Stimulated activated CD4-positive, alpha-beta T cell treated with anti-CD3 and anti-CD28 coated beads, TNF-alpha, amount 100 ng/mL, for 24 hours (primary cell): ENCODE measurements at places on chromosomes 5 and 9.

- DNase-seq, result no peak
Observed at GRCh38 chr5:67855523-67855922, 360.0 kb upstream of the PIK3R1 start.

DNA sequence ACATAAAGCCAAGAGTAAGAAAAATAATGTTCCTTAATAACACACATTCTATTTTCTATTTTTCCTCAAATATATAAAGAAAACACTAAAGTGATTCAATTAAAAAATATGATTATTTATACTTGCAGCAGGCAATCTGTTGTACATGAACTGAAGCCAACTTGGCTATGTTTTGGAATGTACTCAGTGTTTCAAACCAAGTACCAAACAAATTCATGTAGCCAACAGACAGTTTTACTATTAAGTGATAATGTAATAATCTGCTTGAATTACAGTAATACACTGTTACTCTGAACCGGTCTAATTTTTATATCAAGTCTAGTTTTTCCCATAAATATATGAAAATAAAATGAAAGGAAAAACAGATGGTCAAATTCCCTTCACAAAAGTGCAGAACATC lies 58.0 kb downstream of the CEP120 start:
- no peak for DNase-seq

GRCh38 chr9:137276473-137277328 lies 825 bp upstream of the TOR4A start:
- no peak for DNase-seq

- DNase-seq, result no peak
Observed at GRCh38 chr9:75990576-75991304, 100.3 kb downstream of the PCSK5 start.

- no peak for DNase-seq
Observed at GRCh38 chr9:116151199-116151598, 2.4 kb upstream of the PAPPA start.

DNA sequence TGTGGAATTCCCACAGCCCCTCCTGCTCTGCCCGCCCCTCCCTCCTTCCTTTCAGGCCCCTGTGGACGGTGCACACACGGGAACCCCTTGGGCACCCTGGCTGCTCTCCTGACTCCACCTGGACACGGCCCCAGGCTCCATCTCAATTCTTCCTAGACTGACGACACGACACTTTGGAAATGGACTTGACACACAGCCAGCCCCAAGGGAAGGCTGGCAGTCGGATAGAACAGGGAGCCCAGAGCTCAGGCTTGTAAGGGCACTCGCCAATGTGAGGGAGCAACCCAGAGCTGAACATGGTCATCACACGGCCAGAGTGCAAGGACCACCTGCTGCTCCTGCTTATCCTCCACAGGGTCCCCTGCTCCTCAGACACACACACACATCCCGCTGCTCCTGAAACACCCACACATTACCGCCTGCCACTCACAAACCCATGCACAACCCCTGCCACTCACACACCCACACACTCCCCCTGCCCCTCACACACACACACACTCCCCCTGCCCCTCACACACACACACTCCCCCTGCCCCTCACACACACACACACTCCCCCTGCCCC lies 8.9 kb downstream of the SLC9A3 start:
- no peak for DNase-seq

- no peak for DNase-seq
Observed at GRCh38 chr5:27266184-27266583, 227.8 kb upstream of the CDH9 start.
